Memory B cell (primary cell): ENCODE measurements at places on chromosomes 12 and 14.

- H3K36me3 ChIP-seq = no peaks in the 10 kb centered on the region
- H3K4me3 ChIP-seq = no peak overlapping the region
- H3K4me1 ChIP-seq = no peaks in the 10 kb centered on the region
- no peak for DNase-seq
- no peaks in the 10 kb centered on the region for H3K27me3 ChIP-seq
Observed at GRCh38 chr14:88352698-88353097, 29.6 kb upstream of the KCNK10 start.

DNA sequence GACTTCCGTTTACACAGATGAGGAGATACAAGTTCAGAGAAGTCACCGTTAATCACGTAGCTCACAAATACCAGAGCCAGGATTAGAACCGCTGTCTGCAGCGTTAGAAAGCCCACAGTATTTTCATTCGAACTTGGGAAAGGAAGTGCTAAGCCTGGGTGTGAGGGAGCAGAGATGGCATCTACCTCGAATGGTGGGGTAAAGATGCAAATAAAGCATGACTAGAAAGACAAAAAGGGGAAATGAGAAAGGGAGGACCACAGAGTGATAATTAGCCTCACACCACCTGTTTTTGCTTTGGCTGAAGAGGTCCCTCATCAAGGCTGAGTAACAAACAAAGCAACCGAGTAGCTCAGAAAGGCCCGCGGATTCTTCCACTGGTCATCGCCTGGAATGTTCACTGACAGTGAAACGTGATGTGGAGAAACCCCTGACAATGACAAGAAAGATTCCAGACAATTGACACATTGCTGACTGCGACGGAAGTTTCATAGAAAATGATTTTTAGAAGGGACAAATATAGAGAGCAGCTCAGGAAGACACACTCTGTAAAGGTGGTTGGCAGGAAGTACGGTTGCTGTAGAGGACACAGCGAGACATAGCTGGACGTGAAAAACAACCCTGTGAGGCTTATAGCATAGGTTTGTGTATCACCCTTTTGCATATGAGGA lies 31.5 kb upstream of the BHLHE41 start:
- H3K27ac ChIP-seq = peak overlapping the region; percentile 95
- H3K27me3 ChIP-seq = no peaks in the 10 kb centered on the region
- H3K4me1 ChIP-seq = peaks cover 55% of the 10 kb centered on the region
- peaks cover 6% of the 10 kb centered on the region for H3K36me3 ChIP-seq
- peak; percentile 74 for DNase-seq

DNA sequence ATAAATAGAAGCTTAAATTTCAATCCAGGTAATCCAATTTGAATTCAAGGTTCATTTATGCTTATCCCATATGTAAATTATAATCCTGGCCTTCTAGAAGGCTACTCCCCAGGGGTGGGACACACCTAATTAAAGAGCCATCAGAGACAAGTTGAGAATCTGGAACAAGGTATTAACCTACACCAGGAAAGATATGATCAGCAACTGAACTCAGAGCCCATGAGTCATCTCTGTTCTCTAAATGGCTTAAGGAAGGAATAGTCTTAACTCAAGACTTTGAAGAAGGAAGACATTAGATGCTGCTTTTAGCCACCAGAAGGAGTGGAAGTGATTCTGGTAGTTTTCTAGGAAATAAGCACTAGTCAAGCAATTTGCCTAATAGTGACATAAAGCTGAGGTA lies 88.0 kb downstream of the KIF21A start:
- DNase-seq = no peak
- H3K27ac ChIP-seq = no peak overlapping the region
- peaks cover 2% of the 10 kb centered on the region for H3K27me3 ChIP-seq
- no peak overlapping the region for H3K4me3 ChIP-seq
- peaks cover 3% of the 10 kb centered on the region for H3K36me3 ChIP-seq

DNA sequence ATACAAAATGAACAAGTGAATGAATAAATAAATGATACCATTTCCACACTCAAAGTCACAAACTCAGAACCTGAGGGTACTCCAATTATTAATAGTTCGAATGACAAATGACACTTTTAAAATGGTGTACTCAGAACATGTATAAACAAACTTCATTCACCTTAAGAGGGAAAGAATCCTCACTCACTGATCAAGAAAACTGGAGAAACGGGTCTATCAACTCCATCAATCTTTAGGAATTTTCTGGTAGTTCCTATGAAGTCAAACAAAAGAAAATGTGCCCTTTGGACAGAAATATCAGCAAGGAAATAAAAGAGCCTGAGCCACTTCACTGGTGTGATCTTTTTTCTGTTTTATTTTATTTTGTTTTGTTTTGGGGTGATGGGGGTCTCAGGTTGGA lies 5.2 kb upstream of the NRDE2 start:
- no peak for DNase-seq
- no peak overlapping the region for H3K4me3 ChIP-seq
- H3K27me3 ChIP-seq = peaks cover 16% of the 10 kb centered on the region
- no peak overlapping the region for H3K27ac ChIP-seq
- H3K36me3 ChIP-seq = no peaks in the 10 kb centered on the region

GRCh38 chr12:7161811-7162210 lies 27.7 kb upstream of the PEX5 start:
- peaks cover 20% of the 10 kb centered on the region for H3K27me3 ChIP-seq
- H3K4me1 ChIP-seq = peaks cover 7% of the 10 kb centered on the region
- H3K36me3 ChIP-seq = peaks cover 5% of the 10 kb centered on the region

GRCh38 chr14:88790501-88791251 lies 2.1 kb downstream of the EML5 start:
- H3K36me3 ChIP-seq = peaks cover 9% of the 10 kb centered on the region
- peaks cover 3% of the 10 kb centered on the region for H3K4me1 ChIP-seq
- peak overlapping the region; percentile 53 for H3K4me3 ChIP-seq
- no peaks in the 10 kb centered on the region for H3K27me3 ChIP-seq
- no peak overlapping the region for H3K27ac ChIP-seq

DNA sequence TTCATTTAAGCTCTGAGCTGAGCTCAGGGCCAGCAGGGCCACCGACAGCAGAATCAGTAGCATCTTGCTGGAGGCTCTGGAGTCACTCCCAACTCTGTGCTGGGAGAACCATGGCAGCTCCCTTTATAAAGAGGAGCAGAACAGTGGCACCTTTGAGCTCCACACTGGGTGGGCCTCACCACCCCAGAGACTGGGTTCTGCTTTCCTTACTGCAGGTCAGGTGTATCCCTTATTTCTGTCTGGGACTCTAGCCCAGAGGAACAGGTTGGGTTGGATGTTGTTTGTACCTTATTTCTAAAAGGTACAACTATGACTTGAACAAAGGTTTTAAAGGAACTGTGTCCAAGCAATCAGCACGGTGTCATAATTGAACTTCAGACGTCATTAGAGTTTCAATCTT lies at the start of gene PRB3:
Gene PRB3, minus strand, starts transcription at position 101 of the 400 bp plus-strand sequence. Its CDS starts 38 bp downstream, at position 63.
- DNase-seq = no peak
- H3K4me1 ChIP-seq = no peaks in the 10 kb centered on the region
- H3K27me3 ChIP-seq = no peaks in the 10 kb centered on the region
- no peak within 1 kb of the TSS for H3K27ac ChIP-seq

DNA sequence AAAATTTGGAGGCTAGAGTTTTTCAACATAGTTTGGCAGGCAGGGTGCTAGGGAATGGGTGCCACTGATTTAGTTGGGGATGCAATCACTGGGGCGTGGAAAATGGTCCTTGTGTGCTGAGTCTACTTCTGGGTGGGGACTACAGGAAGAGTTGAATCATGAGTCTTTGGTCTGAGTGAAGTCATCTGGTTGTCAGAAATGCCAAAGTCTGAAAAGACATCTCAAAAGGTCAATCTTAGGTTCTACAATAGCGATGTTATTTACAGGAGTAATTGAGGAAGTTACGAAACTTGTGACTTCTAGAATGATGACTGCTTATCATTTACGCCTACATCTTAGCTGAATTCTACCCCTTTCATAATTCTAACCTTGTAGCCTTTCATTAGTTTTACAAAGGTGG lies 209.1 kb downstream of the NUBPL start:
- no peaks in the 10 kb centered on the region for H3K27me3 ChIP-seq
- H3K4me1 ChIP-seq = peaks cover 5% of the 10 kb centered on the region
- DNase-seq = no peak
- H3K27ac ChIP-seq = peak overlapping the region; percentile 25
- no peak overlapping the region for H3K4me3 ChIP-seq

DNA sequence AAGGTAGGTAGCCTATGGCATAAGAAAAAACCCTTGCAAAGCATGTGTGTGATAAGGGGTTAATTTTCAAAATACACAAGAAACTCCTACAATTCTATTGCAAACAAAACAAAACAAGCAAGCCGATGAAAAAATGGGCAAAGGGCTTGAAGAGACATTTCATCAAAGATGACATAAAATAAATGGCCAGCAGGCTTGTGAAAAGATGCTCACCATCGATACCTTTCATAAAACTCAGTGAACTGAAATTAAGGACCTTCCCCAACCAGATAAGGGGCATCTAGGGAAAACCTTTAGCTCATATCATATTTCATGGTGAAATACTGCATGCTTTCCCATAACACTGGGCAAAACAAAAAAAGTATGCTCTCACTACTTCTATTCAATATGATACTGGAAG lies 131.2 kb downstream of the PPM1H start:
- DNase-seq = no peak
- H3K4me3 ChIP-seq = no peak overlapping the region
- H3K27me3 ChIP-seq = peaks cover 2% of the 10 kb centered on the region
- no peak overlapping the region for H3K27ac ChIP-seq

GRCh38 chr14:89760086-89760485 lies 194.4 kb downstream of the EFCAB11 start:
- H3K4me3 ChIP-seq = no peak overlapping the region
- H3K27me3 ChIP-seq = no peaks in the 10 kb centered on the region
- H3K27ac ChIP-seq = no peak overlapping the region
- H3K36me3 ChIP-seq = peaks cover 5% of the 10 kb centered on the region

GRCh38 chr12:101793401-101793800 lies 37.4 kb downstream of the GNPTAB start:
- peak overlapping the region; percentile 43 for H3K27ac ChIP-seq
- no peak overlapping the region for H3K4me3 ChIP-seq
- no peak for DNase-seq

DNA sequence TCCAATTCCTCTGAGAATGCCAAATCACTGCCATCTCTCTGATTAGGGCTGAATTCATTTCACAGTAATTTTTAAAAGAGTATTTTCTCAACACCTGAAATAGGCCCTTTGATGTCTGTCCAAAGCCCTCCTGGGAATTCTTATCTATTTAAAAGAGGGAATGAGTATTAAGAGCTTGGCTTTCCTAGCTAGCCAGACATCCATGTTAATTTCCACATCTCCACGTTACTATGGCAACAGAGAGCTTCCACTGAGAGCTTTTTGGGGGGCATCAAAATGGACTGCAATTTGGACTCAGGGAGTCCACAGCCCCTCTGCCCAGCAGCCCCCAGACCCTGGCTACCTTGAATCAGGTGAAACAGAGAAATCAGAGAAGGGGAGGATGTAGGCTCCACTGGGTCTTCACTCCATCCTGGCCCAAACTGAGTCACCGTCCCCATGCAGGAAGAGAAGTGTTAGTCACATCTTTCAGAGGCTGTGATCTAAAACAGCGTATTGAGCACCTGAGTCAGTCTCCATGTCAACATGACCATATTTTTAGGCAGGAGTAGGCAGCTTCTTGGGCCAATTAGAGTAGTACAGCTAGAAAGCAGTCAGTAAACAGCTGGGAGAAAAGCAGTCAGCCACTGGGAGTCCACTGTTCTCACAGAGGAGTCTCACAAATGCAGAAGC lies 7.0 kb upstream of the FICD start:
- peaks cover 11% of the 10 kb centered on the region for H3K4me1 ChIP-seq
- no peak overlapping the region for H3K4me3 ChIP-seq
- H3K27ac ChIP-seq = no peak overlapping the region
- H3K27me3 ChIP-seq = no peaks in the 10 kb centered on the region
- no peak for DNase-seq
- no peaks in the 10 kb centered on the region for H3K36me3 ChIP-seq

- DNase-seq = no peak
- H3K4me1 ChIP-seq = peaks cover under 1% of the 10 kb centered on the region
- H3K36me3 ChIP-seq = no peaks in the 10 kb centered on the region
- no peak overlapping the region for H3K4me3 ChIP-seq
- no peak overlapping the region for H3K27ac ChIP-seq
Observed at GRCh38 chr12:111063295-111064026, 143.1 kb upstream of the MYL2 start.

DNA sequence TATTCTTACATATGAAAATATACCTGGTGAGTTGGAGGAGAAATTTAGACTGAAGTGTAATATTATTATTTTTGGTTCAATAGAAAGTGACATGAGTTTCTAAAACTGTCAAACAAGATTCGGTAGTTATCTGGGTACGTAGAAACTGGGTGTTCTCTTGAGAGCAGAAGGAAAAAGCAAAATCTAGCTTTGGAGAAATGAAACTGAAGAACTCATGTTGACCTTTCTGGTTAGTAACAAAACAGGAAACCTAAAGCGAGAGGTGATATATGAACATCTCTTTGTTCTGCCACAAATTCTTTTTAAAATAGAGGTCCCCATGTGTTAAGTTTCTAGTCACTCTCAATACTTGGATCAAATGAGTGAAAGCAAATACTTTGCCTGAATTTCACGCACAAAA lies 401.7 kb downstream of the TRHDE start:
- H3K27ac ChIP-seq = peak overlapping the region; percentile 60
- H3K36me3 ChIP-seq = no peaks in the 10 kb centered on the region
- H3K4me1 ChIP-seq = peaks cover 5% of the 10 kb centered on the region
- DNase-seq = no peak
- no peaks in the 10 kb centered on the region for H3K27me3 ChIP-seq

DNA sequence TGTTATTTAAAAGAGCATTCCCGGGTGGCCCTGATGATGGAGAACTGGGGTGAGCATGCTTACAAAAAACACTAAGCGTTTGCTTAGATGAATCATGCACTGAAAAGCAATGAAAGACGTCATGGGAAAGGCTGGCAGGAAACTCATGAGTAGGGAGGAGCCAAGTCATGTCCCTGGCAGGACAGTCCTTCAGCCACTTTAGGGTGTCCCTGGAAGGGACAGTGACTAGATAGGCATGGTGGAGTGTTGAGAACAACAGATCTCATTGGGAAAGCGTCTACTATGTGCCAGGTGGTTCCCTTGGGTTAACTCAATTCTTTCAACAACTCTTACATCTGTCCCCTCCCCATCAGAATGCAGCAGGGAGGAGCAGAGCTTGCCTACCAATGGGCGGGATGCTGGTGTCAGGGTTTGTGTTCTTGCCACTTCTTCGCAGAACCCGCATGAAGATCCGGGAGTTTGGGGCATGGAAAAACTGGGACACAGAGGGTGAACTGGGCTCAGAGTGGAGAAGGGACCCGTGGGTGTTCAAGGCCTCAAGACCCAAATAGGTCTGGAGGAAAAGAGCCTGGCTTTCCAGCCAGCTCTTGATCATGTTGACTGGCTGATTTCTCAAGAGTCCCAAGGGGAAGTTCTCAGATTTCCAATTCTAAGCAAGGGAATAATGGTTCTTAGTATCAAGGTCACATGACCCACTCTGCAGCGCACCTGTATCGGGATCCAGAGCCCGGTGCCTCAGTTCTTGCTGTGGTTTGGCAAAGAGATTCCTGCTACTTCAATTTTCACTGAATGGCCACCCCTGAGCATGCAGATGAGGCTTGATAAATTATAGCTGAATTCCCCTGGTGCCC lies 653.9 kb upstream of the TBX3 start:
- no peaks in the 10 kb centered on the region for H3K36me3 ChIP-seq
- no peaks in the 10 kb centered on the region for H3K27me3 ChIP-seq
- no peaks in the 10 kb centered on the region for H3K4me1 ChIP-seq
- no peak for DNase-seq
- H3K4me3 ChIP-seq = no peak overlapping the region
